ENCODE measurements at places on chromosomes 13 and 19.

- DNase-seq, result no peak
These were observed 1674.5 kb upstream of the SLC10A2 start for GRCh38 chr13:104740641-104741222.

GRCh38 chr13:54574791-54575190 is 1546.2 kb downstream of the OLFM4 start:
- no peak for DNase-seq

- no peak for DNase-seq
These were observed 56.1 kb downstream of the LRCH1 start for GRCh38 chr13:46609052-46609451.

DNA sequence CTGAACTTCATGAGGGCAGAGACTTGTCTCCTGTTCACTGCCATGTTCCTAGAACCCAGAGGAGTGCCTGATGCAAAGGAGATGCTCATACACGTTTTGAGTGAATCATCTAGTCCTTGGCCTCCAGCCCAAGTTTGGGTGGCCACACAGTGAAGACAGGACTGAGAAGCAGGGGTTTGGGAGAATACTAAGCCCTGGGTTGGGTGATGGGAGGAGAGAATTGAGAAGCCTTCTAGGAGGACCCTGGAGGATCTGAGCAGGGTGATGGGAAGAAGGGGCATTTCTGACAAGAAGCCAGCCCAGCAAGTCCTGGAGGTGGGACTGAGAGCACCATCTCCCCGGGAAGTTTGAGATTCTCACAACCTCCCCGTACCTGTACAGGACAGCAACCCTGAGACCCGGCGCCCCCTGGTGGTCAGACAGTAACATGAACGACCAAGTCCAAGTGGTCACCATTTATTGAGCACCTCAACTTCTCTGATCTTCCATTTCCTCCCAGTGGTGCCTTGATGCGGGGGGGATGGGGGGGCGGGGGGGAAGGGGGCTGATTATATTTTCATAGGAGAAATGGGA is 11.0 kb downstream of the CTU1 start:
- peak; percentile 51 for DNase-seq

DNA sequence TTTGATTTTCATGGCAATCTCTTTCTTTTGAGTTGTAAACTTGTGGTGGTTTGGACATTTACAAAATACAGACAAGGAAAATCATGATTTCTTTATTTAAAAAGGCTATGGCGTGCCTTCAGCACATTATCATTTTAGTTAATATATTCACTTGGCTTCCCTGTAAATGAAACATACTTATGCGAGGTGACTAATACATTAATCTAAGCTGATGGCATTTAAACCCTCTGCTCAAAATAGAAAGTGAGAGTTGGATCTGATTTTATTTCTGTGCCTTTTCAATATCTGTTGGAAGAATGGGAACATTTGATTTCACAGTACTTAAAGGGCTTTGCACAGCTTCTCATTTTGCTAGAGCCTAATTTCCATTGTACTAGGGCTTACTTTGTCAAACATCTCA is 289.8 kb downstream of the MTUS2 start:
- DNase-seq, result no peak

DNA sequence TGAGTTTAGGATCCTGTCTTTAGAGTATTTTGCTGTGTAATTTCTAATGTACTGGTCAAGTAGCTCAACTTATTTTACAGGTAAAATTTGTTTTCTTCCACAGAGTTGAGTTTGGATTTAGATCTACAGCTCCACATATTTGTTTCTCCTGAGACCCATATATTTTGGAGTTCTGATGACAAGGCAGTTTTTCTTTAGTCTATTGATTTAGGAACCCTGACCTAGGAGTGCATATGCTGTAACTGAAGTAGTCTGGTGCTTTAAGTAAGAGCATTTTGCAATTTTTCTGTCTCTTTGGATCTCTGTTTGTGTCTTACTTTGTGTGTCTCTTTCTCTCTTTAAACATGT is 19.5 kb upstream of the SPRY2 start:
- DNase-seq, result no peak

- DNase-seq, result peak; percentile 49
These were observed 2.5 kb upstream of the LHB start for GRCh38 chr19:49019242-49019932.

- no peak for DNase-seq
These were observed 364 bp downstream of the CKM start for GRCh38 chr19:45322311-45322710.

DNA sequence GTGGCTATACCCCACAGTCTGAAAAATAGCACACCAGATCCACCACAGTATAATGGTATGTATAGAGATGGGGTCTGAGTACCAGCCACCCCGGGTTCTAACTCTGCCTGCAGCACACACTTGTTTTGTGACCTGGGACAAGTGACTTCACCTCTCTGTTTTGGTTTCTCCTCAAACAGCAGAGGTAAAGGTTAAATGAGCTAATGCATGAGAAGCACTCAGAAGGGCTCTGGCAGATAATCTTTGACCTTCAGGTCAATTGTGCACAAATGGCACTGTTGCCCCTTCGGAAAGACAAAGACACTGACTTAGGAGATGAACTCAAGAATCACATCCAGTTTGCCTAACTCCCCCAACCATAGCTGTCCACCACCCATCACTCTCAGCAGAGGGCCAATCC is 7.7 kb downstream of the ZC3H4 start:
- no peak for DNase-seq

DNA sequence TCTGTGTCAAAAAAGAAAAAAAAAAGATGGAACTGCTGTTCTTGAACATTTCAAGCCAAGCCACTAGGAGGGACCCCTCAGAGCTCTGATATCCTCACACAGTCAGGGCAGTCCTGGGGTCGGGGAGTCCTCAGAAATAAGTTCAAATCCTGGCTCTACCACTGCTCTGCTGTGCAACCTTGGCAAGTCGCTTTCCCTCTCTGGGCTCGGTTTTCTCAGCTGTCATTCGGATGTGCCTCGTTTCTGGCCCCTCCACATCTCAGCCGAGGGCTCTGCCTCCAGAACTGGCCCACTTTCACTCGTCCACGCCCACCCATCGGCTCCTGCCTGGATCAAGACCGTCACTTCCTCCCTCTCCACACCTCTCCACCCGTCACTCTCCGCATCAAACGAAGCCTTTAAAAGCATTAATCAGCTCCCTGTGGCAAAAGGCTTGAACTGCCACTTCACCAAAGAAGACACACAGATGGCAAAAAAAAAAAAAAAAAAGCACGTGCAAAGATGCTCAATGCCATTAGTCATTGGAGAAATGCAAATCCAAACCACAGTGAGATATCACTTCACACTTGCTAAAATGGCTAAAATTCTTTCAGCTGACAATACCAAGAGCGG is 7.4 kb upstream of the ZNRF4 start:
- DNase-seq, result no peak

DNA sequence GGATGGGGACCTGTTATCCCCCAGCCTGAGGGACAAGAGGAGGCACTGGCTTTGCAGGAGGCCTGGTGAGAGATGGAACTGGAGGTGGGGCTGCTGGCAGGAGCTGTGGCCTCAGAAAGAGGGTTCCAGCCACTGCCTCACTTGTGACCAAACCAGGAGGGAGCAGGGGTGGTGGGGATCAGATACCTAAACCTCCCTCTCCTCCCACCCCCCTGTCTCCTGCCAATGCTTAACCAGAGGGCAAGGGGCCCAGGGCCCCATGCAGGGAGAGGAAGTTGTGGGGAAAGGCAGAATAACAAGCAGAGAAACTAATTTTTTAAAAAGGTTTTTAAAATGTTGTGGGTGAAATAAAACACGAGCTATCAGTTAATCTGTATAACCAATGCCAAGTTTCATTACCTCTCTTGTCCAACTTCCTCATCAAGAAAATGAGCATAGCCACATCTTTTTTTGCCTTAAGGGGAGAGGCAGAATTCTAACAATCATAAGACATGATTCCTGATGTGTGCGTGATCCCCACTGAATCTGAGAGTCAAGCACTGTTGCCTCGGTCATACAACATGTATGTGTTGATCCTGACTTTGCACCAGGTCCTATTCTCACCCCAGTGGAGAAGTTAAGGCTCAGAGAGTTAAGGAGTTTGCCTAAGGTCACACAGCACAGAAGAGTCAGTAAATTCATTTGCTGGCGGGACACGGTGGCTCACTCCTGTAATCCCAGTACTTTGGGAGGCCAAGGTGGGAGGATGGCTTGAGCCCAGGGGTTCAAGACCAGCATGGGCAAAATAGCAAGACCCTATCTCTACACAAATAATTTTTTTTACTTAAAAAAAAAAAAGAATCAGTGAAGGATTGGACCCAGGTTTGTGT is 12.9 kb downstream of the FXYD5 start:
- DNase-seq, result no peak

DNA sequence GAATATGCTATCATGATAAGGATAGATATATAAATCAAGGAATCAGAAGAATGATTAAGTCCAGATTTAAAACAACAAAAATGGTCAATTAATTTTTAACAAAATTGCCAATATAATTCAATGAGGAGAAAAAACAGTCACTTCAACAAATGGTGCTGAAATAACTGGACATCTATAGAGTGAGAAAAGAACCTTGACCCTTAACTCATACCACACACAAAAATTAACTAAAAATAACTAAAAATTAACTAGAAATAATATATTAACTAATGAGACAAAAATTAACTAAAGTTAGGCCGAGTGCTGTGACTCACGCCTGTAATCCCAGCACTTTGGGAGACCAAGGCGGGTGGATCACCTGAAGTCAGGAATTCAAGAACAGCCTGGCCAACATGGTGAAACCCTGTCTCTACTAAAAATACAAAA is 9.5 kb downstream of the LGALS7 start:
- DNase-seq, result no peak

GRCh38 chr19:36008336-36008978 is at the start of gene SYNE4:
TSS of gene SYNE4 (minus strand) at chr19:36008813. CDS start at chr19:36008681, 132 bp downstream.
- no peak for DNase-seq

DNA sequence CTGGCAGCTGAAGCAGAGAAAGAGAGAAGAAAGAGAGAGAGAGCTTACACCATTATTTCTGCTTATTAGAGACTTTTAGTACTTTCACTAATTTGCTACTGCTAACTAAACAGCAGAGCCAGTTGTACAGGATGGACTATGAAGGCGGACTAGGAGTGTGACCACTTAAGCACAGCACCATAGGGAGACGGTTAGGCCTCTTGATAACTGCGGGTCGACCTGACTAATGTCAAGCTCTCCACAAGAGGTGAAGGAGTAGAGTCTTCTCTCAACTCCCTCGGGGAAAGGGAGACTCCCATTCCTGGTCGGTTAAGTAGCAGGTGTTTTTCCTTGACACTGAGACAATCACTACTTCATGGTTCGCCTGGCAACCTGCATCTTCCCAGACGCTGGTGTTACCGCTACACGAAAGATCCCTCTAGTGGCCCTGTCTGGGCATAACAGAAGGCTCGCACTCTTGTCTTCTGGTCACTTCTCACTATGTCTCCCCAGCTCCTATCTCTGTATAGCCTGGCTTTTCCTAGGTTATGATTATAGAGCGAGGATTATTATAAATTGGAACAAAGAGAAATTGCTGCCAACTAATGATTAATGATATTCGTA is 5.3 kb upstream of the PSG7 start:
- no peak for DNase-seq

DNA sequence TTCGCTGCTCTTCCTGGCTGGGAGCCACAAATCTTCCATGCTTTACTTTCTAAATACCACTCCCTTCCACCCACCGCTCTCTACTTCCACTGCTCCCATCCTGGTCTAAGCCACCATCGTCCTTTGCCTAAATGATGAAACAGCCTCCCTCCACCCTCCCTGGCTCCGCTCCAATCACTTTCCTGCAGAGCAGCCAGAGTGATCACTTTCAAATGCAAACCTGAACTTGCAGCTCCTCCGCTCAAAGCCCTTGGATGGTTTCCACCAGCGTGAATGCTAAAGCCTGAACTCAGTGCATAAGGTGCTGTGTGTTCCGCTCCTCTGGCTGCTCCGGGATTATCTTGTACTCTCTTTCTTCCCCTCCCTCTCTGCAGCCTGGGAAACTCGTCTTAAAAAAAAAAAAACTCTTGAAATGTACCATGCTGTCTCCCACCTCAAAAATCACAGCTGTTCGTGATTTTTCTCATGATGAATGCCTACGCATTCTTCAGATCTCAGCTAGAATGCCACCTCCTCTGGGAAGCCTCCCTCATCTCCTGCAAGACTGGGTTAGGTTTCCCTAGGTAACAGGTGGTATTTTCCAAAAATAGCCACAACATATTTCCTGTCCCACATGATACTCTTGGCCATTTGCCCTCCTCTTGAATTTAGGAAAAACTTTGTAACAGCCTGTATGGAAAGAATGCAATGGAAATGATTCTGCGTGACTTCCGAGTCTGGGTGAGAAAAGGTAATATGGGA is 3.7 kb upstream of the SIN3B start:
- no peak for DNase-seq

GRCh38 chr13:90526711-90527110 is 820.8 kb upstream of the MIR17HG start:
- DNase-seq, result no peak

- no peak for DNase-seq
These were observed 107.9 kb downstream of the GGACT start for GRCh38 chr13:100480676-100481075.

DNA sequence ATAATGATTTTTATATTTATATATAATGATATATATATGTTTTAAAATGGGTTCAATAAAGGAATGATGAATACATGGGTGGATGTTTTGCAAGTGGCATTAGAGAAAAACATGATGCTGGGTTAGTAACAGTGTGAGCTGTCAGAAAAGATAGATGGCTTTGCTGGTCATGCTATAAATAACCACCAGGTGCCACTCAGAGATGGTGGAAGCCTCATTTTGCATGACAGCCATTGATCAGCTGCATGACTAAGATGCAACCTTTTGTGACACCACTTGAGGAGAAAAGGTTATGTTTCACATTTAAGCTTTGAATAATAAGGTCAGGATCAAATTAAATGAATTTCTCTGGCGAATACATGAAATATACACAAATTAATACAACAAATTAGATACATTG is 737.7 kb downstream of the PCDH9 start:
- DNase-seq, result no peak

DNA sequence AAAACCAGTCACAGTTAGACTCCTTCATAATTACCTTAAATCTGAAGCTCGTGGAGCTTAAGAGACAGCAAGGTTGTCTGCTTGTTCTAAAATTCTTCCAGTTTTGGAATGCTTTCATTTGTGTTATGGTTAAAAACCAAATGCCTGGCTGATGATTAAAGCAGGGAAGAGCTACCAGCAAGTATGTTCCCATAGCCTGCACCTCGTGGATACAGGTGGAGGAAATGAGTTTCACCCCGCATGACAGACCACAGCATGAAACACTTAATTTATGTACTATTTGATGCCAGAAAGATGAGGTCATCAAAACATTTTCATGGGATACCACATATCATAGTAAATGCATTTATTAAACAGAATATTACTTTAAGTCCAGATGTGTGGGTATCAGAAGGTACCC is 416 bp upstream of the DOCK9 start:
- no peak for DNase-seq
